Bone marrow (tissue), 2 donors: ENCODE measurements at places on chromosomes 4 and X.

DNA sequence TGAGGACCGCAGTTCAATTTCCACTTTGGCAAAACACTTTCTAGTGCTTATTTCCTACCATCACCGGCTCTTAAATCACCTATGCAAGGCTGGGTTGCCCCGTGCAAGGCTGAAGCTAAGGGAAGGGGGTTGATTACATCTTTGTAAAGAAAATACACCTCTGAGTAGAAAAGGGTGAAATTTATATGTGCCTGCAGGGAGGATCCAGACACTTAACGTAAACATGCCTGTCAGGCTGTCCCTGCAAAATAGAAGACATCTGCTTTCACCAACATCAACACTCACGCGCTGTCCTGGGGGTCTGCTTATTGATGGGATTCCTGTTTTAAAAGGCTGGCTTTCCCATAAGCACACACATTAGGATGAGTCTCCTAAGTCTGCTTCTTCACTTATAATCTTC is 92.0 kb downstream of the PRKX start:
- no peak for DNase-seq

GRCh38 chrX:17788956-17789562 is 51.8 kb downstream of the SCML1 start:
- no peak for DNase-seq

DNA sequence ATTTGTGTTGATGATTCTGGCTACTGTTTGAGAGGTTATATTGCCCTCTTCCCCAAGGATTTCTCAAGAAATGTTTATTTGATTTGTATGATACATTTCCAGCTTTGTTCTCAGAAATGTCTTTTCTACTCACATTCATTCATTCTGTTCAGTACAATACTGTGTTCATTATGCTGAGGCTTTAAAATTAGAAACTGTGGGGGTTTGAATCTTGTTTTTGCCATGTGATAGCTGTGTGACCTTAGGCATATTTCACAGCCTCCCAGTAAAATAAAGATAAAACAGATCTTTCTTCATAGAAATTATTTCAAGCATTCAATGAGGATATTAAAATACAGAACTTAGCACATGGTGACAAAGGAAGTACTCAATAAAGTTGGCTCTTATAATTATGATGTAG is 123.9 kb downstream of the DMD start:
- DNase-seq: no peak

DNA sequence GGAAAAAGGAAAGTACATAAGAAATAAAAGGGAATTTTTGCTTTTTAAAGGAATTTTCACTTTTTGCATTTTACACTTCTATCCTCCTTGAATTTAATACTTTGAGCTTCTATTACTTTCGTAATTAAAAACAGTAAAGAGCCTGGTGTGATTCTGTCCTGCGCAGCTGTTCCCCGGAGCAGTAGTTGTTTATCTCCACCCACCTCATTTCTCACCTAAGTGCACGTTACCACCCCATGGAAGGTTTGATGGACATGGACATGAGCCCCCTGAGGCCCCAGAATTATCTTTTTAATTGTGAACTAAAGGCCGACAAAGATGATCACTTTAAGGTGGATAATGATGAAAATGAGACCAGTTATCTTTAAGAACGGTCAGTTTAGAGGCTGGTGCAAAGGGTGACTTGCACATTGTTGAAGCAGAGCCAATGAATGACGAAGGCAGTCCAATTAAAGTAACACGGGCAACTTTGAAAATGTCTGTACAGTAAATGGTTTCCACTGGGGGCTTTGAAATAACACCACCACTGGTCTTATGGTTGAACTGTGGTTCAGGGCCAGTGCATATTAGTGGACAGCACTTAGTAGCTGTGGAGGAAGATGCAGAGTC is 52.1 kb upstream of the TEX13D start:
- no peak for DNase-seq

- no peak for DNase-seq
These were observed 14.7 kb downstream of the WDR44 start for GRCh38 chrX:118360429-118361125.

- no peak for DNase-seq
These were observed 1.9 kb downstream of the STK26 start for GRCh38 chrX:132025041-132025440.

DNA sequence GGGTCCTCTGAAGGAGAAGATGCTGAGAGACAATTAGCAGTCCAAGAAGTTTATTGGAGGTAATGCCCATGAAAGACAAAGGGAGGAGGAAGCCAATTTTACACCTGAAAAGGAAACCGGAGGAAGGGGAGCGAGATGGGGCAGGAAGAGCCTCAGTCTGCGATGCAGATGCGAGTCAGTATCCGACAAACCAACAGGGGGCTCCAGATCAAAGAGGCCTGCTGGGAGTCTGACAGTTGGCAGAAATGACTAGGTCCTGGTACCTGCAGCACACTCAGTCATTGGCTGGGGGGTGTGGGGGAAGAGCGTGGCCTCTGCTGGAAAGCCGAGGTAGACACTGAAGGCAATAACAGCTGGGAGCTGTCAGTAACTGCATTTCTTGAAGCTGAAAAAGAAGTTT is 231.1 kb upstream of the CENPE start:
- DNase-seq: no peak

GRCh38 chr4:72987741-72988729 is 81.5 kb downstream of the COX18 start:
- DNase-seq: no peak

DNA sequence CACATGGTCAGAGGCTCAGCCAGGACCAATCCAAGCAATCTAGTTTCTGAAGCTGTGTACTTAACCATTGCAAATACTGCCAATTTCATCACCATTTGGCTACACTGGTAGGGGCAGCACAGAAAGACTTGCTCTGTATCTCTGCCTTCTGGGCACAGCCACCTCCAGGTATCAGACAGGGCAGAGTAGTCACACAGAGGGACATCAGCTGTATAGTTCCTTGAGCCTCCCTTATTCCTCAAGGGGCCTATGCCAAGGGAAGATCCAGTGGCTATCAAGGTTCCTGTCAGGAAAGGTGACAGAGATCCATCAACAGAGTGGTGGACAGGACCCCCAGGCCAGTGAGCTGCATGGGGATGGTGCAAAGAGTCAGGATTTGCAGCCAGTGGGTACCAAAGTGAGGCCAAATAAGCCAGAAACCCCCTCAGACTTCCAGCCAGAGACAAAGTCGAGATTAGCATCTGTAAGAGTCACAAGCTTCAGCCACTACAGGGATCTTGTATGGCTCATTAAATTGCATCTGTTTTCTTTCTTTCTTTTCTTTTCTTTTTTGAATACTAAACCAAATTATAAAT is 381.6 kb upstream of the CPEB2 start:
- DNase-seq: no peak

- DNase-seq: no peak
These were observed 38.2 kb downstream of the CSN3 start for GRCh38 chr4:70280567-70280966.

DNA sequence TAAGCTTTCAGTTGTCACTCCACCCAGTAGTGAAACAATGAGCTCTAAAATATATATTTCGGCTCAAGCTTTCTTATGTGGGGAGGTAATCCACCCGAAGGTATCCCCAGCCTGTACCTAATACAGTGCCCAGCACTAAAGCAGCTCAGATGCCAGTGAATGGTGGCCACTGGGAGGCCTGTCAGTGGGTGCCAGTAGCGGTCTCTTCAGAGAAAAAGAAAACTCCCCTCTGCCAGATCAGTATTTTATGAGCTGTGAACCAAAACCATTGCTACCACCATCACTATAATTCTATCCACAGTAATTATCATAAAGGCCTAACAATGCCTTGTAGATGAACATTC is 835 bp upstream of the NFKB1 start:
- no peak for DNase-seq

GRCh38 chrX:40098264-40099054 is 701 bp upstream of the BCOR start:
- DNase-seq: no peak

GRCh38 chrX:31245714-31246113 is 173.9 kb upstream of the FTHL17 start:
- no peak for DNase-seq

DNA sequence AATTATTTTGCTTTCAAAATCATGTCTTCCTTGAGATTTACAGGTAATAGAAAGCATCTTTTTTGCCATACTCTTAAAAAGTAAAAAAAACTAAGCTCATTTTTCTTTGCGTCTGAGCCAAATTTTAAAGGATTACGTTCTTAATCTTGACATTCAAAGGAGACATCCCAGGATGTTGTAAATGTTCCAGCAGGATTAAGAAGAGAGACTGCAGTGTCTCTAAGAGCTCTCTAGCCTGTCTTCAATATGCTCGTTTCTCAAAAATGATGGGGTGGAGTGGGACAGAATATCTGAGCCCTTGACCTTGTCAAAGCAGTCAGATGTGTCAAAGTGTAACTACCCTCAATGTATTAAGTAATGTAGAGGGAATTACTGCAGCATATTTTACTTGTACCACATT is 363.3 kb downstream of the PCDH7 start:
- no peak for DNase-seq

DNA sequence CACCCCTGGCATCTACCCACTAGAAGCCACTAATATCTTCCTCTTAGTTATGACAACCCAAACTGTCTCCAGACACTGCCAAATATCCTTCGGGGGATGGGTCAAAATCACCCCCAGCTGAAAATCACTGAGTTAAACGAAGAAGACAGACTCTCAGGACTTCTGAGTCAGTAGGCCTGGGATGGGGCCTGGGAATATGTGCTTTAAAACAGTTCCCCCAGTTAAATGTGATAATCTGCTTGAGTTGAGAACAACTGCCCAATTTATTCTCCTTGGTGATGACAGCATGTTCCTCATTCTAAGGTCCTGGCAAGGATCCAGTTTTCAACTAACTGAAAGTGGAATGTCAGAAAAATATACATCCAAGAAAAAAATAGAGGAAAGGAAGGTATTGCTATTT is 52.4 kb downstream of the CBLL2 start:
- DNase-seq: no peak

- DNase-seq: no peak
These were observed 15.8 kb downstream of the SLC7A11 start for GRCh38 chr4:138226351-138226750.

- DNase-seq: no peak
These were observed 14.4 kb downstream of the IL21 start for GRCh38 chr4:122606364-122607043.

DNA sequence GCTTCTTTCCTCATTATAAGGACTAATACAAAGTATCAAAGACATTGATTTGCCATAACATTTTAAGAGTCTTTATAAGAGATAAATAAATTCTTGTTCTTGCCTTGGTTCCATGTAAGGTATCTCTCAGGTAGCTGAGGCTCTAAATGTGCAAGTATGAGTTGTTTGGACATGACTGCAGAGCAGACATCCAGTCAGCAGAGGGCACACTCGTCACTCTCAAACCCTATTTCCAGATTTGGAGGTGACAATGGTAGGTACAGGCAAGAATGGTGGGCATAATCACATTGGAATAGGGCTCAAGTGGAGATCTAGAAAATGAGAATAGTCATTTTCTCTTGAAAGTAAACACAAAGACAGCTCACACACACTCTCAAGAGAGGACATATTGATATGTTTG is 133.3 kb upstream of the ZIC3 start:
- no peak for DNase-seq

DNA sequence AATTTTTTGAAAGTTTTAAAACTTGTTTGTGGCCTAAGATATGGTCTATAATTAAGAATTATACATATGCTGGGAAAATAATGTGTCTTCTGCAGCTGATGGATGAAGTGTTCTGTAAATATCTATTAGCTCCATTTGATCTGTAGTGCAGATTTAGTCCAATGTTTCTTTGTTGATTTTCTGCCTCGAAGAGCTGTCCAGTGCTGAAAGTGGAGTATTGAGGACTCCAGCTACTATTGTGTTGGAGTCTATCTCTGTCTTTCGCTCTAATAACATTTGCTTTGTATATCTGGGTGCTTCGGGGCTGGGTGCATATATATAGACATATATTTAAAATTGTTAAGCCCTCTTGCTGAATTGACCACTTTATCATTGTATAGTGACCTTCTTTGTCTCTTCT is 2127.3 kb downstream of the PCDH7 start:
- no peak for DNase-seq

- no peak for DNase-seq
These were observed 2008.5 kb upstream of the TENM3 start for GRCh38 chr4:180234730-180235129.

GRCh38 chrX:120823556-120823955 is 52.1 kb downstream of the CT47B1 start:
- DNase-seq: no peak

DNA sequence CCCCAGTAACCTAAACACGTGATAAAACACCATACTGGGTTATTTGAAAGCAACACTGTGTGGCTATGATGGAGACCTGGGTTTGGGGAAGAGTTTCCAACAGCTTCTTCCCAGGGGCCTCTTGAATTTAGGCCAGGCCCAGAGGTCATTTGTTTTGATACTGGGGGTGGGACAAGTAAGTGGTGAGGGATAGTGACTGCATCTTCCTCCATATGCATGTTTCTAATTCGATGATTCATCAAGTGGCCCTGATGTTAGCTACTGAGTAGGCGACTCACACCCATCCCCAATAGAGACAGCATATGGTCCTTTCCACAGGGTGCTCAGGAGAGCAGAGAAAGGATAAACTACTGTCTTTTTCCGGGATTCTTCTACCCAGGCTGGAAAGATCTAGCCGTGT is 2.7 kb downstream of the NDP start:
- no peak for DNase-seq

- DNase-seq: peak; percentile 75
These were observed 215.3 kb upstream of the AR start for GRCh38 chrX:67328476-67328875.

DNA sequence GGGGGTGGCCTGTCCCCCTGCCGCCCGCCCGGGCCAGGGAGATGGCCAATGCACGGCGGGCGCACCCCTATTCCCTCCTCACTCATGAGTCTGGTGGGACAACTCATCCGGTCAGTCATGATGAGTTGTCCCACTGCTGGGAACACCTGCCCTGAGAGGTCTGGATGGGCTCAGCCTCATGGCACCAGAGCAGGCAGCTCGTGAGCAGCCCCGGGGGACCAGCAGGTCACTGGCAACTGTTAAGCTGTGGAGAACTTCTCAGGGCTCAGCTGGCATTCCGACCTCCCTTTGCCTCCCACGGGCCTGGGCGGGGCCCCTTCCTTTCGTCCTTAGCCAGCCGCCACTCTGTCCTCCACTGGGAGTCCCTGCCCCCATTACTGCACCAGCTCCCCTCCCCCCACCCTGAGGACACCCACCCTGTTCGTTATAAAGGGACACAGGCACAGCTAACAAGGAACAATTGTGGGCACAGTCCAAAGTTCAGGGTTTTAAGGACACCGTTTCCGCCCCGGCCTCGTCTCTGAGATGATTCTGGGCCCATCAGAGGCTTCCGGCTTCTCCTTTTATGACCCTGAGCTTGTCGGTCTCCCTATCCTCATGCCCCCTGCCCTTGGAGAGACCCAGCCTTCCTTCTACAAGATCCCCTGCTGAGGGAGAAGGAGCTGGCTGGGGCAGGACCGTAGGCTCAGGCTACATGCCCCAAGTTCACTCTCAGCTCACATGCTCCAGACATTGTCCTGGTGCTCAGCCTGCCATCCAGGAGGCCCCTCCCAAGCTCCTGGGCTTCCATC is 14.6 kb upstream of the KIAA0232 start:
- no peak for DNase-seq

DNA sequence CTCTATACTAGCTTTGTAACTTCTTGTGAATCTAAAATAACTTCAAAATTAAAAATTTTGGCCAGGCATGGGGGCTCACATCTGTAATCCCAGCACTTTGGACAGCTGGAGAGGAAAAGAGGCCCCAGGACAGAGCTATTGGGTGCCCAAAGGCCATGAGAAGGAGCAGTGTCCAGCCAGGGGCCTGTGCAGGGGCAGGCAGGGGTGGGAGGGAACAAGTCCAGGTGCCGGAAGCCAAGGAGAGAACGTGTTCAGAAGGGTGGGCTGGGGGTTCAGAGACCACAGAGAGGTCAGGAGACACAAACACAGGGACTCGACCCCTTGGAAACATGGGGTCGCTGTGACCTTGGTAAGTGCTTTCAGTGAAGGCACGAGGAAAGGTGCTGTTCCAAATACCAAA is 138.9 kb downstream of the EVC2 start:
- no peak for DNase-seq
